ENCODE measurements at places on chromosomes 12 and 14.

GRCh38 chr14:44940211-44940610, 21.5 kb downstream of the KLHL28 start:
- no peak for DNase-seq

DNA sequence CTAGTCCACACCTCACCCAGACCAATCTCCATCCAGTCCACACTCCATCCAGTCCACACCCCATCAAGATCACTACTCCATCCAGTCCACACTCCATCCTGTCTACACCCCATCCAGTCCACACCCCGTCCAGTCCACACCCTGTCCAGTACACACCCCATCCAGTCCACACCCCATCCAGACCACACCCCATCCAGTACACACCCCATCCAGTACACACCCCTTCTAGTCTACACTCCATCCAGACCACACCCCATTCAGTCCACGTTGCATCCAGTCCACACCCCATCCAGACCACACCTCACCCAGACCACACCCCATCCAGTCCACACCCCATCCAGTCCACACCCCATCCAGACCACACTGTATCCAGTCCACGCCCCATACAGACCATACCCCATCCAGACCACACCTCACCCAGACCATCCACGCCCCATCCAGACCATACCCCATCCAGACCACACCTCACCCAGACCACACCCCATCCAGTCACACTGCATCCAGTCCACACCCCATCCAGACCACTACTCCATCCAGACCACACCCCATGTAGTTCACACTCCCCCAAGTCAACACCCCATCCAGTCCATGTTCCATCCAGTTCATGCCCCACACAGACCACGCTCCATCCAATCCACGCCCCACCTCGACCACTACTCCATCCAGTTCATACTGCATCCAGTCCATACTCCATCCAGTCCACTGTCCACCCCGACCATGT, 116.6 kb upstream of the RTL1 start:
- DNase-seq, result peak; percentile 2

- no peak for DNase-seq
Measured at GRCh38 chr12:12521888-12522287, 40.8 kb downstream of the DUSP16 start.

- DNase-seq, result no peak
Measured at GRCh38 chr14:95526483-95527386, 8.1 kb upstream of the GLRX5 start.

- DNase-seq, result no peak
Measured at GRCh38 chr14:92846162-92846897, 52.2 kb downstream of the GOLGA5 start.

DNA sequence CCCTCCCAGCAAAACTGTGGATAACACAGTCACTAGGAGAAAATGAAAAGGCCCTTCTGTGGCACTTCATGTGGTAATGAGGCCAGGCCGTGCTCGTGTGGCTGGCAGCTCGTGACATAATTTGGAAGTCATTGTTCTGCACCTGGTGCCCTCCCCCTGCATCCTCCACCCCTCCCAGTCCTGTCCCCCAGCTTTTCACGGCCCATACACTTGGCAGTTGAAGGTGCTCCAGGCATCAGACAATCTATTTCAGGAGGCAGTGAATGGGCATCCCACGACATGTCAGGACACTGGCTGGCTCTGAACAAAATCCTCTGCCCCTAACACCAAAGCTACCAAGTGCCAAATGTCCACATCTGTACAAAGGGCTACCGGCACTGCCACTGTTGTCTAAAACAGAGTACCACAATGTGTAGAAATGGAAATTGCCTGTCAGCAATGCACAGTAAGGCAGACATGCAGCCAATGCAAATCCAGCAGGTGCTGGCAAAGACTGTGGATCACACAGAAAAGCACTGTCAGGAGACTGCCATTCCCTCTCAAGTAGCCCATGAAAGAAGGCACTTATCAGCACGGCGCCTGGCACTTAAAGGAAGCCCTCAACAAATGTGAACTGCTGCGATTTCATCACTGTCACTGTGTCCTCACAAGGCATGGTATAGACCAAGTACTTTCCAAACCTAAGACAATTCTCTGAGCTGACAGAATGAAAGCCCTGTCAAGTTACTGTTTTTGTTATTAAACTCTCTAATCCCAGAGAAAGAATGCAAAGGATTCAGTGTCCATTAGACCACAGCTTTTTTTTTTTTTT, 39.1 kb downstream of the CORO1C start:
- DNase-seq, result peak; percentile 65

GRCh38 chr12:130351326-130351725, 13.6 kb downstream of the PIWIL1 start:
- DNase-seq, result no peak

- no peak for DNase-seq
Measured at GRCh38 chr14:71956920-71957563, 24.8 kb downstream of the RGS6 start.

- no peak for DNase-seq
Measured at GRCh38 chr14:56374421-56374820, 205.2 kb upstream of the TMEM260 start.

GRCh38 chr12:43325786-43326185, 226.2 kb downstream of the ADAMTS20 start:
- DNase-seq, result no peak

GRCh38 chr12:124727264-124727800, 136.3 kb downstream of the SCARB1 start:
- DNase-seq, result peak; percentile 67

GRCh38 chr14:95233702-95234241, 76.4 kb upstream of the DICER1 start:
- DNase-seq, result no peak

GRCh38 chr14:49019467-49020115, 566.6 kb downstream of the RPS29 start:
- no peak for DNase-seq

GRCh38 chr14:77561881-77562280, 54.6 kb downstream of the SPTLC2 start:
- no peak for DNase-seq

GRCh38 chr14:75589931-75590330, 11.5 kb downstream of the FLVCR2 start:
- no peak for DNase-seq

- DNase-seq, result no peak
Measured at GRCh38 chr14:84323450-84323849, 1206.5 kb upstream of the FLRT2 start.

- no peak for DNase-seq
Measured at GRCh38 chr12:105704787-105705186, 374.3 kb downstream of the C12orf75 start.

- DNase-seq, result no peak
Measured at GRCh38 chr14:62632771-62633170, 412.5 kb downstream of the KCNH5 start.

- no peak for DNase-seq
Measured at GRCh38 chr12:110927546-110927945, 7.2 kb upstream of the MYL2 start.

DNA sequence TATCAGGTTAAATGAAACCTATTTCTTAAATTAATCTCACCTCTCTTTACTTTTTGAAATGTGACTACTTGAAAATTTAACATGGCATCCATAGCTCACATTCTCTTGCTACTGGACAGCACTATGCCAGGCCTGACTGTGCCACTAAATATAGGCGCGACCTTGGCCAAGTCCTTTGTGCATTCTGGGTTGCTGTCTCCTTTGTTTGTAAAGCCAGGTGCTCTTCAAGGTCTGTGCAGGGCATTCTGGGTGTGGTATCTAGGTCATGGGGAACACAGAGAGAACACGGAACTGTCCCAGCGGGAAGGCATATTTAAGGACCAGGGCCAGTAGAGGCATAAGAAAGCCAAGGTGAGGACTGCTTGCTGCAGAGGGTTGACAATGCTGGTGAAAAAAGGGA, 121.2 kb downstream of the ZNF664 start:
- no peak for DNase-seq

DNA sequence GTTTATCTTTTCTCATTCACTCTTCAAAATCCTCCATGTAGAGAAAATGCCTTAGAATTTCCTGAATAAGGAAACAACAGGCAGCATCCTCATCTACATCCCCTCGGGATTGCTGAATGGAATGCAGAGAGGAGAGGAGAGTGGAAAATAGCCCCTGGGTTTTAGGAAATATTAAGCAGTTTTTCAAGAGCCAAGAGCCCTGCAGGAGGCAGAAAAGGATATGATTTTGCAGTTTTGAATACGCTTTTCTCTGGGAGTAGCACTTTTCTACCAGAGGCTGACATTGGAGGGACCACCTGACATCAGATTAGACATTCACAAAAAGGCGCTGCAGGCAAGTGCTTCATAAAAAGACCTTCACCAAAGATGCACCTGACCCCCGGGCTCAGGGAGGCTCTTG, 362.2 kb upstream of the SFSWAP start:
- DNase-seq, result no peak

GRCh38 chr12:95838125-95838524, 20.6 kb upstream of the SNRPF start:
- DNase-seq, result no peak

GRCh38 chr14:43706900-43707299, 800.2 kb downstream of the FSCB start:
- DNase-seq, result no peak

GRCh38 chr12:121765573-121765972, 27.9 kb downstream of the RHOF start:
- peak; percentile 52 for DNase-seq

DNA sequence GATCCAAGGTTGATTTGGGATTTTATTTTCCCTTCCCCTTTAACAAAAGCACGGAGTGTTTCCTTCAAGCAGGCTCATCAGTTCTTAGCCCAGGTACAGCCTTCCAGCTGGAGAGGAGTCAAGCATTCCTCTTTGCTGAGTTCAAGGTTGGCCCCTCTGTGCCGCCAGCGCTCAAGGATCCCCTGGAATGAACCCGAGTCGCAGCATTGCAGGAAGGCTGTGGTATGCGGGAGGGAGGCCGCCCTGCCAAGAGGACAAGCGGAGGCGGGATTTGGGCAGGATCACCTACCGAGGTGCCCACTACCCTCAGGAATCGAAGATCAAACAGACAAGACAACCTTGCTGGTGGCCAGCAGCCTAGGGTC, 53.9 kb upstream of the NCOR2 start:
- DNase-seq, result no peak

DNA sequence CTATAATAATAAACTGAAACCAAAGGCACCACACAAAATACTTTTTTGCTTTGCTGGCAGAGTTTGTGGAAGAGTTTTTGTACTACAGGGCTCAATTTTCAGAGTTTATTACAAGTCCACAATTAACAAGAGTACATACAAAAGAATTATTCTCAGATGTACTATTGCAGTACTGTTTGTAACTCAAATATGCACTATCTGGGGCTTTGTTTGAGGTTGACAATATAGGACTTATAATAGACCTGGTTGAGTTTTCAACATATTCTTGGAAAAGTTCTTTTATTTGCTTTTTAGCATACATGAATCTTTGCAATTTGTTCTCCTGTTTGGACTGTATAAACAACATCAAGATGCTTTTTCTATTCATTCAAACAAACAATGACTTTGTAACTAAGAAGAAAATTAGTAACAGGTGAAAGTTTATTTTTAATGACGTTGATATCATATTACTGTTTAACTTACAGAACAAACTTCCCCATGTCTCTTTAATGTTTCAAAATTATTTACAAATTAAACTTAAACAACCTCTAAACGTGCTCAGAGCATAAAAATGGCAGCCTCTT, 407.4 kb upstream of the PRICKLE1 start:
- DNase-seq, result no peak

DNA sequence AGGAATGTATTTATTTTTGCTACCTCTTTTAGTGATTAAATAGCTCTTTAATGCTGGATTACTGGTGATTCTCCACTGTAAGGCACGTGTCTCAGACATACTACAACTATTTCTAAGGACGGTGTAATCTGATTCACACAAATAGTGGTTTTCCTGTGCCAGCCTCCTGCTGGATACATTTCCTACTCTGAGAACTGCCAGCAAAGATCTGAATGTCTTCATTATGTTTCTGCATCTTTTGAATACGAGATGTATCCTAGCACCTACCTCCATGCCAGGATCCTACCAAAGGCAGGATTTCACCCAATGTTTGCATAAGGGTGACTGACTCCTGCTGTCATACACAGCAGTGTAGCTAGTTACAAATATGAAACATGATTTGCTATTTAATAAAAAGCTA, 120.6 kb downstream of the PRICKLE1 start:
- DNase-seq, result no peak

- no peak for DNase-seq
Measured at GRCh38 chr12:106112145-106112821, 26.5 kb downstream of the NUAK1 start.

GRCh38 chr12:111589601-111590000, 9.5 kb downstream of the ATXN2 start:
- no peak for DNase-seq

DNA sequence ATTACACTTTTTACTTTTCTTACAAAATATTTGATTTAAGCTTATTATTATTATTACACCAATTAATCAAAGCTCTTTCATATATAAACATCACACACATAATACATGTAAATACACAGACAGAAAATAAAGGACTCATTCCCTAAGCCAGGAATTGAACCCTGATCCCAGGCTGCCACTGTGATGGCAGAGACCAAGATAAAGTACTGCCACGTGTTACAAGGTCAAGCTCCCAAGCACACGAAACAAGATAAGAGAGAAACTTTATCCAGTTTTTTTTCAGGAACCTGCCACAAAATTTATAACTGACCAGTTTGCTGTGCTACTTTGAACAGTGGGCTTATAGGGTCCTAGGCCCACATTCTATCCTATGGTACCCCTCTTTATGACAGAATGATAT, 111.3 kb downstream of the EML1 start:
- no peak for DNase-seq

DNA sequence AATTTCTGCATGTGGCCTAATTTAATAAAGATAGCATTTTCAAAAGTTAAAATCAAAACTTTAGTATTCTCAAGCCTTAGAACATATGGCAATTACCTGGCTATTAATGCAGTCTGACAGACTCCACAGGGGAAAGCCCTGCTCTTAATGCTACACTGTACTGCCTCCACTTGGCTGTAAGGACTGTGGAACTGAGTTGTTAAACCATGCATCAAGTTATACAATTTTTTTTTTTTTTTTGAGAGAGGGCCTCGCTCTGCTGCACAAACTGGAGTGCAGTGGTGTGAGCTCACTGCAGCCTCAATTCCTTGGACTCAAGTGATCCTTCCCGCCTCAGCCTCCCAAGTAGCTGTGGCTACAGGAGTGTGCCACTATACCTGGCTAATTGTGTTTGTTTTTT, 19.0 kb upstream of the NDUFA12 start:
- DNase-seq, result no peak

GRCh38 chr12:92341065-92341668, 195.5 kb upstream of the BTG1 start:
- no peak for DNase-seq

DNA sequence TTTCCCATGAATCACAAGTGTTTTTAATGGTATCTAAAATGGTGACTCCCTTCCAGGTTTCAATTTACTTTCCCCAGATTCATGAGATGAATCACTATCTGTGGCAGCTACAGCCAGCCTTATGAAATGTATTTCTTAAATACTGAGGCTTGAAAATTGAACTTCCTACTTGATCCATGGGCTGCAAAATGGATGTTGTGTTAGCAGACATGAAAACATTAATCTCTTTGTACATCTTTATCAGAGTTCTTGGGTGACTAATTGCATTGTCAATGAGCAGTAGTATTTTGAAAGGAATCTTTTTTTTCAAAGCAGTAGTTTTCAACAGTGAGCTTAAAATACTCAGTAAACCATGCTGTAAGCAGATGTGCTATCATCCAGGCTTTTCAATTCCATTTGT, 250.8 kb downstream of the SLC6A15 start:
- no peak for DNase-seq

GRCh38 chr12:130462558-130463274, 125.0 kb downstream of the PIWIL1 start:
- DNase-seq, result no peak
